Stimulated activated CD8-positive, alpha-beta memory T cell treated with anti-CD3 and anti-CD28 coated beads, Interleukin-7, amount 100 ng/mL, for 24 hours (primary cell): ENCODE measurements at places on chromosomes 3 and 15.

DNA sequence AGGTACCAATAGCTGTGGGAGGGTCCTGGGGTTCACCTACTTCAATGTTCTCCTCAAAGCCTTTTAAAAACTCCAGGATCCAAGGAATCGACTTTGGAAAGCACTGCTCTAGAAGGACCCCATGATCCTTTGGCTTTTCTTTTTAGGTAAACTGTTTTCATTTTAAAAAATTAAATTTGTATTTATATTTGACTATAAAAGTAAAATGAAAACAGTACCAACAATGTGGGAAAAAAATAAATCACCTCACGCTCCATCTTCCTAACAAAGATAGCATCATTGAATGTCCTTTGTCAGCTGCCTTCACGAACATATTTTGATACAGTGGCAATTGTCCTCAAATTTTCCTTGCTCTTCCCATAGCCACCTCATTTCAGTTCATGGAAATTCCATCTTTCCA is 127.5 kb downstream of the PLD1 start:
- DNase-seq: no peak

DNA sequence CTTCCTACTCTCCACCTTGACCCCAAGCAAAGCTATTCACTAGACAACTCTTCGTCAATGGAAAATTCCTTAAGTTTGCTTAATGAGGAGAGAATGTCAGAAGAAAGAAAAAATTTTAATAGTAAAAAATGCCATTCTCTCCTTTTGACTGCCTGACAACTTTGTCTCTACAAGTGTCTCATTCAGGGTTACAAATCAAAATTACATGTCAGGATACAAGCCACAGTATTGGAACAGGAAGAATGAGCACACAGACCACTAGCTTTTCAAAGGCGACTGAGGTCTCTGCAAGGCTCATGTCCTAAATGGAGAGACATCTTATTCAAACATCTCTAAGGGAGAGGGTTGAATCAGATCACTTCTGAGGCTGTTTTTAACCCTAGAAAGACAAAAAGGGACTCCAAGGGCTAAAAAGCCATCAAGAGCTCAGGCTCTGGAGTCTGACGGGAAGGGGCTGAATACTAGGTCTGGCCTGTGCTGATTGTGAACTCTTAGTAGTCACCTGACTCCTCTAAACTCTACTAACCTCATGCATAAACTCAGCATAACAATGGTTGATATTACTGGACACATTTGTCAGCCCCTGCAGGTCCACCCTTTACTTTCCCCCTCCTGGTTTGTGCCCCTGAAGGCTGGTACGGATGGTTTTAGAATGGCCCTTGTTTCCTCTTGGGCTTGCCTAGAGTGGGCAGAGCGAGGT is 12.8 kb upstream of the MEIS2 start:
- DNase-seq: no peak

GRCh38 chr3:13647298-13648059 is 98.6 kb downstream of the FBLN2 start:
- no peak for DNase-seq

DNA sequence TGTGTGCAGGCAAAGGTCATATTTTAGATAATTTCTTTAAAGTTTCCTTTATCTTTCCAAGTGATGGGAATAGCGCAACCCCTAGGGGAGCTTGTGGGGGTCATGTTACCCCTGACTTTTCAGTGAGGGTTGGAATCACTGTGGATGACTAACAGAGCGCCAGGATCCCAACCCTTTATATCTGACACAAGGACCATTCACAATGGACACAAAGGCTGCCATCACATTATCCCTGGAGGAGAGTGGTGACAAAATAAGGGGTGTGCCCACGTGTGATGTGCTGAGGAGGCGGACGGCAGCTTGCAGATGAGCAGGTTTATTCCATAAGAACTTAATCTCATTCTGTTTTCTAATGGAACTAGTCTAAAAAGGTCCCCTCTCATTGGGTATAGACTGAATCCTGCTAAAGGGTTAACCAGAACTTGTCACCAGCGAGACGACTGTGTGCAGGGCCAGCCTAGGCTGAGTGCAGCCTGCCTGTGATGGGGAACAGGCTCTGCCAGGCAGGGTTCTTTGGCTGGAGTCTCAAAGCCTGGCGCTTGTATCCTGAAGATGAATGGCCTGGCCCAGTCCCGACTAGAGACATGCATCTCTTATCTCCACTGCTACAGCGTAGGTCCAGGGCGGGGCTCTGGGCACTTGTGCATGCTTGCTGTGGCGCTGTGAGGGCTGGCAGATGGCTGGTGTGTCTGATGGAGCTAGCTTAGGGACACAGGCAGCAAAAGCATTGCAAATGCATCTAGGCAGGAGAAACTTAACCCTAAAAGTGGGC is 50.2 kb downstream of the CHDH start:
- no peak for DNase-seq

GRCh38 chr3:13655061-13655913 is 106.4 kb downstream of the FBLN2 start:
- no peak for DNase-seq

- DNase-seq: no peak
These were observed 60.7 kb downstream of the ABI3BP start for GRCh38 chr3:100932491-100932890.

DNA sequence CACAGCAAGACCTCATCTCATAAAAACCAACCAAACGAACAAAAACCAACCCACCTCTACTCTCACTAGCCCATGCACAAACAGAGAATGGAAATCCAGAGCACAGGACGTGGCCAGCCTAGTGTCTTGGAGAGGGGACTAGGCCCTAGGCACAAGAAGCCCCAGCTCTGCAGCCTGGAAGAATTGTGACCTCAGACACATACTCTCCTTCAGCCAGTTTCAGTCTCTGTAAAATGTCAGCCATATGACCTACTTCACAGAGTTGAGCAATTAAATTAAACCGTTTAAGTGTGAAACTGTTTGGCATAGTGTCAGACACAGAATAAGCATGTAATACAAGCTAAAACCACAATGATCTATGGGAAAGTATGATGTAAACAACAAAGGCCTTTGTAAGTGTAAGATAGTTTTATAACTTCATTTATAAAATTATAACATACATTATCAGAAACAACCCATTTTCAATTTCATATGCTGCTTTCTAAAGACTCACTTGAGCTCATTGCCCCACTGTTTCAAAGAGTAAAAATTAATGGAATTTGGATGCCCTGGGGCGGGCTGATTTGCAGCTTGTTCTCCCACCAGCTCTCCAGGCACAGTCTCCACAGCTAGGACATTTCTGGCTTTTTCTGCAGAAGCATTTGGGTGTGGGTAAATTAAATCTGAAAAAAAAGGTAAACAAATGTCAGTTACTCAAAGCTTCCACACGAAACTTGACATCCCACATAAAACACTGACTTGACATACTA is 32.9 kb downstream of the TBC1D2B start:
- DNase-seq: no peak

- DNase-seq: no peak
These were observed 186.9 kb downstream of the FAM43A start for GRCh38 chr3:194872669-194872977.
